HFFc6 (cell line): ENCODE measurements at places on chromosomes 12 and 14.

GRCh38 chr12:64998371-64999147 is 122.5 kb downstream of the WIF1 start:
- no peak for DNase-seq

GRCh38 chr14:28690029-28690692 is 76.4 kb upstream of the FOXG1 start:
- no peak for DNase-seq

DNA sequence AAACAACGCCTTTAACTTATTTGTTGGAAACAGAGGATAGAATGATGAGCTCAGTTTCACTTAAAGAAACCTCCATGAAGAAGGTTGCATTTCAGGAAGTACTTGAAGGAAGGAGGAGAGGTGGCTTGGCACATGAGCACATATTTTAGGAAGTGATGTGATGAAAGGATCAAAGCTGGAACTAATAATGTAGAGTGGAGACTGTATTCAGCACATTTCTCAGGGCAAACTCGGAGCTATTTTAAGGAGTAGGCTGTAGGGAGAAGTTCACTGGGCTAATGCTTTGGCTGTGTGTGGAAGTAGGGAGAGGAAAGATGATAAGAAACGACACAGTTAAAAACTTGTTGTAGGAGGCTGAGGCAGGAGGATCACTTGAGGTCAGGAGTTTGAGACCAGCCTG is 272.8 kb downstream of the AKAP6 start:
- no peak for DNase-seq

GRCh38 chr12:22812531-22812930 is 187.6 kb downstream of the ETNK1 start:
- no peak for DNase-seq
